CD4-positive, alpha-beta T cell treated with Interleukin-17A for 4 hours (primary cell): ENCODE measurements at places on chromosomes 7 and 10.

- no peak for DNase-seq
These were observed 886.1 kb downstream of the SORCS1 start for GRCh38 chr10:106278383-106278782.

DNA sequence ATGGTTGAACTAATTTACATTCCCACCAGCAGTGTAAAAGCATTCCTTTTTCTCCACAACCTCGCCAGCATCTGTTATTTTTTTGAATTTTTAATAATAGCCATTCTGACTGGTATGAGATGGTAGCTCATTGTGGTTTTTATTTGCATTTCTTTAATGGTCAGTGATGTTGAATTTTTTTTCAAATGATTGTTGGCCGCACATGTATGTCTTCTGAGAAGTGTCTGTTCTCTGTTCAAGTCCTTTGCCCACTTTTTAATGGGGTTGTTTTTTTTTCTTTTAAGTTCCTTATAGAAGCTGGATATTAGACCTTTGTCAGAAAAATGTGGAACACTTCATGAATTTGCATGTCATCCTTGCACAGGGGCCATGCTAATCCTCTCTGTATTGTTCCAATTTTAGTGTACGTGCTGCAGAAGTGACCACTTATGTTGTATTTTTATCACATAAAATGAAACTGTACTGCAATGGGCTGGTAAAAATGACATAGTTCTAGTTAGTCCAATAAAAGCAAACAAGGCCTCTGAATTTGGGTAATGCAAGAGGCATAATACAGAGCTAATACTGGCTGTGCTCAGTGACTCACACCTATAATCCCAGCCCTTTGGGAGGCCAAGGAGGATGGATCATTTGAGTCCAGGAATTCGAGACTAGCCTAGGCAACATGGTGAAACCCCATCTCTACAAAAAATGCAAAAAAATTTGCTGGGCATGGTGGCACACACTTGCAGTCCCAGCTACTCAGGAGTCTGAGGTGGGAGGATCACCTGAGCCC, 70.3 kb downstream of the ABI1 start:
- no peak for DNase-seq

DNA sequence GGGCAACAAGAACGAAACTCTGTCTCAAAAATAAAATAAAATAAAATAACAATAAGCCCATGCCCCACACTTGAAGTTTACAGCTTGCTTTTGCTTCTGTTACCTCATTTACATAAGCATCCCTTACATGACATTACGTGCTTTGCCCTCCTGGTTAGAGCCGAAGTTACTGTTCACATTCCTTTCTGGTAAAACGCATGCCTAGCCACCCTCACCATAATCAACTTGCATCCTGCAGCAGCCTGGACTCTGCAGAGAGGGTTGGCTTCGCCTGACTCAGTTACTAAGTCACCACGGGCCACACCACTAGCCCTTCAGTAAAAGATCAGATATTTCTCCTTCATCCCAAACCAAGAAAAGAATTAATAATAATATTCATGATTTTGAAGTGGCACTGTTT, 736.0 kb upstream of the AUTS2 start:
- no peak for DNase-seq

- DNase-seq = no peak
These were observed 17.5 kb upstream of the UBE3C start for GRCh38 chr7:157121184-157121715.

DNA sequence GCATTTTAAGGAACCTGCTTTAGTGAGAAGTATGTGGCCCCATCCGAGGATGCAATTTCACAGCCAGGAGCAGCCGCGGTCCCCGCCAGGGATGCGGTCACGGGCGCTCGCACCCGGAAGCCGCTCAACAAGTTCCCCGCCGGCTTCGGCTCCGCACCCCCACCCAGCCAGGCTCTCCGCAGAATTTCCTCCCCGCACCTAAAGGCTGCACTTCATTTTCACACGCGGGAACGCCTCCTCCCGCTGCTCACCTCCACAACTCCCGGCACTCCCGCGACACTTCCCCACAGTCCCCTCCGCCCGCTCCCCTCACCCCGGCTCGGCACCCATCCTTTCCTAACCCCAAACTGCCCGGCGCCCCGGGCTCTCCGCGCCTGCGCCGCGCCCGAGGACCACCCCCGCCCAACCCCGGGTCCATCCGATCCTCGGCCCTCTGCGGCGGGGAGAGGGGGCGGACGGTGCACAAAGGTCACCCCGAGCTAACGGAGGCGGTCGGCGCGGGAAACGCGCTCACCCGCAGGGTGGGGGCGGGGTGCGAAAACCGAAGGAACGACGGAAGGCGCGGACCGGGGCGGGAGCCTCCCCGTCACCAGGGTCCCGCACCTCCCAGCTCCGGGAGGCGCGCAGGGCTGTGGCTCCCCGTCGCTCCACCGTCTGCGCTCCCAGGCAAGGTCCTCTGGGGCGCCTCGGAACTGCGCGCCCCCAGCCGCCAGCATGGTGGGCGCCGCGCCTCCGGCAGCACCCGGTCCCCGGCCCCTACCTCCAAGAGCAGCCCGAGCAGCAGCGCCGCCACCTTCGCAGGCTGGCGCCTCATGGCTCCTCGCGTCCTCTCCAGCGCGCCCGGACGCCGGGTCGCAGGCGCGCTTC, 558 bp downstream of the VOPP1 start:
- peak; percentile 78 for DNase-seq
